ENCODE measurements at places on chromosomes 2 and 18.

DNA sequence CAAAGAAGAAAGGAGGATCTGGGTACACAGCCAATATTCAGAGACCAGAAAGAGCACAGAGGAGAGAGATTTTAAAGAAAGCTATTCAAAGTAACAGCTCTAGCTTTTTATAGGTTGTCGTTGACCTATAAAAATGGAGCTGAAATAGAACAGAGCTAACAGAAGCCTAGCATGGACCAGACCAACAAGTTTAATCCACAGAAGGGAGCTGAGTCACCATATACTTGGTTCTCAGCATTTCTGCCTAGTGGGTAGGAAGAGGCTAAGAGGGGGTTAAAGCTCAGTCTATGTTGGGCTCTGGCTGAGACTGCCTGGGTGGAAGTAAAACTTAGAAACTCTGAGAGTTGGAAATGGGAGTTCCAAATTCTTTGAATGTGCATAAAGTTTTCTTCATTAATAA lies 678.0 kb upstream of the CDH2 start:
- no peak for DNase-seq

GRCh38 chr18:36499938-36500337 lies 202.4 kb downstream of the FHOD3 start:
- no peak for DNase-seq

- no peak for DNase-seq
These were observed 299.7 kb downstream of the TNS1 start for GRCh38 chr2:217703102-217703501.

DNA sequence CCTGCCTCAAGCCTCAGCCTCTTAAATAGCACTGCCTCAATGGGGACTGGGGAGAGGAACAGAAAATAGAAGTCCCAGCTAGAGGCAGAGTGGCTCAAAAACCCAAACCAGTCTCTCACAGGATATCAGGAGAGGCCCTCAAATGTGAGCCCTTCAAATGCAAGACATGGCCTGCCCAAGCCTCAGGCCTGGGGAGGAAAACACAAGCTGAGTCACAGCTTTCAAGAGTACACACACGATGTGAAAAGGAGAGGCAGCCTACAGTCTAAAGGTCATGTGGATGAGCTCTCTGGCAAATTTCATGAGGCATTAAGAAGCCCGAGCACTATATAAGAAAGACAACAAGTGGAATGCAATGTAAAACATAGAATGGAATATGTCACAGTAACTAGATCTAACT lies 316.6 kb upstream of the MEX3C start:
- no peak for DNase-seq

DNA sequence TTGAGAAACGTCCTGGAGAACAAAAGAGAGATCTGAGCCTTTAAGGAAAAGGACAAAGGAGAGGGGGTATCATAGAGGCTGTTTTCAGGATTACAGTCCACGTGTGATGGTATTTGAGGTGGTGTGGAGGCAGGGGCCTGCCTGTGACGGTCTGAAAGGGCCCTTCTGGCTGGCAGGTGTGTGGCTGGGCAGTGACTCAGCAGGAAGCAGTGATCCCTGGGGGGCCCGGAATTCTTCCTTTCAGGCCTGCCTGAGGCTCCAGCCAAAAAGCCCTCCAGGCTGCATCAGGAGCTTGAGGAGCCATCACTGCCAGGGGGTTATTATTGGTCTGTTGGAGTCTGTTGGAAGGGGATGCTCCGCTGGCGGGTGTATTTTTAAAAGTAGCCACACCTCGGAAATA lies 97.2 kb upstream of the TMEM18 start:
- DNase-seq, result no peak

DNA sequence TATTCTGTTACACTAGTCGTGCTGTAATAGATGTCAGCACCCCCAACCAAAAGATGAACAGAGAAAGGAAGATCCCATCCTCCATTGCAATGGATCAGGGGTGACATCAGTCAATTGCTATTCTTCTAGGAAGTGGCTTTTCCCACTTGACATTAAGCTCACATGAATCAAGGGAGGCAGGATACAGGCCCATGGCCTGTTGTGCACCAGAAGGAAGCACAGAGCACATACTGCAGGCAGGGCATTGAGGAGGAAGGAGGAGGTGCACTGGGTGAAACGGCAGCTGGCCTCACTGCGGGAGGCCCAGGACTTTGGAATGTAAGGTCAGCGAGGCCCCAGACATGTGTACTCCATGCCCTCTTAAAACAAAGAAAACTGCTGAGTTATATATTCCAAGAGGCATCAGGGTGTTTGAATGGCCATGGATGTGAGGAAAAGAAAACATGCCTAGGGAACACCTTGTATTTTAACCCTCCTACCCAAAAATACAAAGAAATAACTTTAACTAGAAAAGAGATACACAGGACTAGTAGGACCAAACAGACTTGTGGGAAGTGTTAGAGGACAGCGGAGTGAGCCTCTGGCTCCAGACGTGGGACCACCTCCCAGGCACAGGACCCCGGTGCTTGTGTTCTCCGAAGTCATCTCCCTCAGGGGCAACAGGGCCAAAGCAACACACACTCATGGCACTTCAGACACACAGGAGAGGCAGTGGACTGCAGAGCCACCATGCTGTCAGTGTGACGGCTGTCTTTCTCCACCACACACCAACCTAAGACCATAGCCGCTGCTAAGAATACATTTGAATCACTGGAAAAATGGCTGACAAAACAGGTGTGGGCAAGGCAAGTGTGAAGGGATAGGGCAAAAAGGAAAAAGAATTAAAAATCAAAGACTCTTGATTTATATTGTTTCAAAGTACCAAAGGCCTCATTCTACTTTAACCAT lies 51.4 kb upstream of the RIOK3 start:
- DNase-seq, result no peak

- no peak for DNase-seq
These were observed 362.4 kb downstream of the CYRIA start for GRCh38 chr2:16303273-16303577.

DNA sequence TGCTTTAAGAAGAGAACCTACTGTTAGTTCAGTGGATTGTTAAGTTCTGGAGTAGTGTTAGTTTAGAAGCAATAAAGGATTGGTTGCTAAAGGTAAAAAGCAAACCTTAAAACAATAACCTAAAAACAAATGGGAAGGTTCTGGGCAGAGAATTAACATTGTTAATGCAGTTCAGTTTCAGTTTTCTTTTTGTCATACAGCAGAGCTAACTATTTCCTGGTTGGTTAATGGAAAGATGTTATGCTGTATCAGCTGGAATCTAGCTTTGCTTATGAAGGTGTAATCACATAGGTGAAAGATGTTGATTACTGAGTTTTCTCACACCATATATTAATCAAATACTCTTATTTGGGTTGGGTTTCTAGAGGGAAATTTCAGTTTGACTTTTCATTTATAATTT lies 23.8 kb downstream of the SMAD4 start:
- no peak for DNase-seq
